NCI-H446 treated with DMSO at 0.1 percent for 48 hours (cell line): ENCODE measurements at places on chromosomes 1 and 21.

DNA sequence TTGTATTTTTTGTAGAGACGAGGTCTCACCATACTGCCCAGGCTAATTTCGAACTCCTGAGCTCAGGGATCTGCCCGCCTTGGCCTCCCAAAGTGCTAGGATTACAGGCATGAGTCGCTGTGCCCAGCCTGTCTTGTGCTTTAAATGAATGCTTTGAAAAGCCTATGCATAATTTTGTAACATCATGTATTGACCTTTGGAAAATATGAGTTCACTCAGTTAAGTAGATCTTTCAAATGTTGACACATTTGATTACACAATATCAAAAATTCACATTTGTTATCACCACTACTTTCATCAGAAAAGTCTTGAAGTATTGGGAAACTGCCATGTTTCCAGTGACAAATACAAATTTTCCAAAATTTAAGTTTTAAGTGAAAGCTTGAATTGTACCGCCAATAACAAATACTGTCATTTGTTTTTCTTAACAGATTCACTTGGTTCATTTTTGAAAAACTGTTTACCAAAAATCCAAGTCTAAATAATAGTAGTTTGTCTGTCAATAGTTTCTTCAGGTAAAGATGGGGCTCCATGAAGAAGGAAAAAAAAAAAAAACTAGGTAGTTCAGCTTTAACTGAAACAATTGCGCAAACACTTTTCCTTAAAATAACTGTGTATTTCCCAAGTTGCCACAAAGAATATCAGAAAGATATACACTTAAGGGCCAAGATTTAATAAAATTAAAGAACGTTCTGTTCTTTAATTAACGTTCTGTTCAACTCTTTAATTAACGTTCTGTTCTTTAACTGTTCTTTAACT is 233.2 kb upstream of the NR5A2 start:
- no peak for DNase-seq

DNA sequence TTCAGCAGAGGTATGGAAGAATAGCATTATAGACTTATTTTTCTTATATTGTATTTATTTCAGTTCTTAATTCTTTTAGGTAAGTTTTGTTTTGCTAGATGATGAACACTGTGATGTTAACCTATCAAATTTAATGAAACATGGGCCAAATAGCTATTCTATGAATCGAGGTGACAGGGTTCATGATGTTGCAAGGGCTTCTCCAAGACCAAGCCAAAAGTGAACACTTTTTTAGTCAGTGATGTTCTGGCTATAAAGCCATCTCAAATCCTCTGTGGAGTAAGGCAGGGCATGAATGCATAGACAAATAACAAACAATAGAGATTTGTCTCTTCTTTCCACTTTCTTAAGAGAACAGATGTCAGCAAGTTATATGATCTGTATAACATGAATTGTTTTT is 26.7 kb downstream of the C1orf146 start:
- DNase-seq = no peak

- no peak for DNase-seq
Measured at GRCh38 chr21:45987121-45987711, 5.6 kb downstream of the COL6A1 start.

- no peak for DNase-seq
Measured at GRCh38 chr1:191346381-191346780, 811.9 kb upstream of the RGS18 start.

DNA sequence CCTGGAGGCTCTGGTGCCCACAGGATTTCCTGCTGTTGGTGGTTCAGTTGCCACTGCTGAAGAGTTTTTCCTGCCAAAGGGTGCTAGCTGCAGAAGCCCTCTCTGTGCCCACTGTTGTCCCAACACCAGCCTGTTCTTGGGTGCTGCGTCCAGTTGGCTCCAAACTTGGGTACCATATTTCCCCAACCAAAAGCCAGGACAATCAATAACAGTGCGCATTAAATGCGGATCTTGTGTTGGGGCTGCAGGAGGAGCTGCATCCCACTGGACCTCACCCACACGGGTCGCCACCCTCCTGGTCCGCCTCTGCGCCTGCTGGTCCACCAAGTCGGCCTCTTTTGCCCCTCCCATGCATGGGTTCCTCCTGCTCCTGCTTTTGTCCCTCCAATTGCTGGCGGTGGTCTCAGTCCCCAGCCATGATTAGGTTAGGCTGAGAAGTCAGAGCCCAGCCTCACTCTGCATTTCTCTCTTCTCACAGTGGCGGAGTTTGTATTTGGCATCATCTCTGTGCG is 9.8 kb downstream of the ABCG1 start:
- DNase-seq = no peak

GRCh38 chr1:61071205-61072130 is 10.9 kb upstream of the NFIA start:
- no peak for DNase-seq

- no peak for DNase-seq
Measured at GRCh38 chr21:46459356-46460112, 843 bp downstream of the DIP2A start.

- no peak for DNase-seq
Measured at GRCh38 chr1:223760833-223761232, 48.5 kb downstream of the CAPN2 start.

- DNase-seq = no peak
Measured at GRCh38 chr1:208741296-208741695, 497.1 kb upstream of the PLXNA2 start.

- no peak for DNase-seq
Measured at GRCh38 chr1:27357281-27358037, 9.3 kb downstream of the MAP3K6 start.

- no peak for DNase-seq
Measured at GRCh38 chr1:214842856-214843255, 239.7 kb upstream of the KCNK2 start.

GRCh38 chr1:89712420-89712819 is 79.5 kb downstream of the LRRC8C start:
- DNase-seq = no peak

DNA sequence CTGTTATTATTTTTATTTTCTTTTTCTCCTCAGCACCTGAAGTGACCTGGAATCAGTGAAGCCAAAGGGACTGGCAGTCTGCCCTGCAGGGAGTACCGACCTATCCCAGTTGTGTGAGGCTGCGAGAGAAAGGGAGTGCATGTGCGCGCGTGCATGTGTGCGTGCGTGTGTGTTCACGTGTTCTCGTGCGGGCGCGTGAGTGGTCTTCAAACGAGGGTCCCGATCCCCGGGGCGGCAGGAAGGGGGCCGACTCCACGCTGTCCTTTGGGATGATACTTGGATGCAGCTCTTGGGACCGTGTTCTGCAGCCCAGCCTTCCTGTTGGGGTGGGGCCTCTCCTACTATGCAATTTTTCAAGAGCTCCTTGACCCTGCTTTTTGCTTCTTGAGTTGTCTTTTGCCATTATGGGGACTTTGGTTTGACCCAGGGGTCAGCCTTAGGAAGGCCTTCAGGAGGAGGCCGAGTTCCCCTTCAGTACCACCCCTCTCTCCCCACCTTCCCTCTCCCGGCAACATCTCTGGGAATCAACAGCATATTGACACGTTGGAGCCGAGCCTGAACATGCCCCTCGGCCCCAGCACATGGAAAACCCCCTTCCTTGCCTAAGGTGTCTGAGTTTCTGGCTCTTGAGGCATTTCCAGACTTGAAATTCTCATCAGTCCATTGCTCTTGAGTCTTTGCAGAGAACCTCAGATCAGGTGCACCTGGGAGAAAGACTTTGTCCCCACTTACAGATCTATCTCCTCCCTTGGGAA is 123.3 kb downstream of the PRDM2 start:
- DNase-seq = no peak

GRCh38 chr1:62194651-62195544 is at the start of gene L1TD1:
Gene L1TD1, plus strand, starts transcription at chr1:62194849. Its CDS starts 11,780 bp downstream, at chr1:62206629.
- no peak for DNase-seq

GRCh38 chr1:205056188-205056611 is 13.2 kb downstream of the CNTN2 start:
- no peak for DNase-seq

DNA sequence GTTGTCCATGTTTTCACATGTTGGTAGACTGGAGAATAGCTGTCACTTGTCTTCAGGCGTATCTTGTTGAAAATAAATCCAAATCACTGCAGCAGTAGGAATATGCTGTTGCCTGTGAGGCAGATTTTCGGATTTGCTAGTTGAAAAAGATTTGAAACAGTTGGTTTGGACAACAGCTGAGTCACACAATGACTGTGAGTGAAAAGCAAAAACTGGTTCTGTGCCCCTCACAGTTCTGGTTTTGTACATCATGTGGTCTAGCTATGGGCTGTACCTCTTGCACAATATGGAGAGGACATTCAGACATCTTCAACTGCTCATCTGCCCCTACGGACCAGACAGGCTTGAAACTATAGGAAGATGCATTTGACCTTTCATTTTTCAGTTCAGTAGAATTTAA is 1.8 kb downstream of the ARF1 start:
- no peak for DNase-seq

DNA sequence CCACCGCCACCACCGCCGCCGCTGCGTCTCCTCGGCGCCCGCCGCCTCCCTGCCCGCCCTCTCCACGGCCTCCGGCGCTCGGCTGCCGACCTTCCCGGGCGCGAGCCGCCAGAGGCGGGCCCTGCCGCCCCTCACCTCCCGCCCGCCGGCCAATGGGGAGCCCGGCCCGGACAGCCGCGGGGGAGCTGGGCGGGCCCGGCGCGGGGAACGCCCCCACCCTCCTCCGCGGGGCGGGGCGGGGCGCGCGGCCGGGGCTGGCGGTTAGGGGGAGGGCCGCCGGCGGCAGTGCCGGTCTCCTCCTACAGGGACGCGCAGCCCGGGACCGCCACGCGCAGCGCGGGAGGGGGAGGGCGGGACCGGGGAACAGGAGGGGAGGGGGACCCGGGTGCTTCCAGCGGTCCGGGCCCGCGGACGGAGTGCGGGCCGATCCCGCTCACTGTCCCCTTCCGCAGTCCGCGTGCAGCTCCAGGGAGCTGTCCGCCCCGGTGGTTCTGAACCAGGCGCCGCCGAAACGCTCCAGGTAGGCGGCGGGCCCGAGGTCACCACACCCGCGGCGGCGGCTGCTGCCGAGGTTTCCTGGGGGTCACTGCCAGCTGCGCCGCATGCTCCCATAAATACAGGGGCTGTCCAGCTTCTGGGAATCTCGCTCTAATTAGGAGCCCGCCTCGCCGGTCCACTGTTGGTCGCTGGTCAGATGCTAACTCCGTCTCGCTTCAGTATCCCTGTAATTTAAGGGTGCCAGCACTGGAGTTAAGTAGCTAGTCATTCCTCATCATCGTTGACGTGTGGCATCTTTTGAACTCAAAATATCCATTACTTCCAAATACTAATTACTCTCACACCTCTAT is at the start of gene PGBD5:
Gene PGBD5 (minus strand): TSS at position 87 of the 848 bp plus-strand sequence. CDS start 404 bp downstream, outside the sequence.
- peak; percentile 61 for DNase-seq

GRCh38 chr1:59701376-59701775 is 113.4 kb upstream of the HOOK1 start:
- DNase-seq = no peak

DNA sequence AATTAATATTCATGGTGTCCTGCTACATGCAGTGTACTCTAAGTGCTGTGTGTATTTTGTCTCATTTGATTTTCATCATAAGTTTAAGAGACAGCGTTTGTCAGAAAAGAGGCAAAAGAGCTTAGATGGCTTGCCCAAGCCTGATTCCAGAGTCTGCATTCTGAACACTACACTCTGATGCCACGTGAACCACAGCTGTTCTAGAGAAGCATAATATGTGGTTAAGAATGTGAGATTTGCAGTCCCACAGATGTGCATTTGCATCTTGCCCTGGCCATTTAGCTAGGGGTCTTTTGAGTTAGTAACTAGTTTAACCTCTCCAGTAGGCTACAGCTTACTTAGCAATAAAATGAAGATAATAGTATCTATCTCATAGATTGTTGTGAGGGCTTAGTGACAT is 9.2 kb upstream of the GADD45A start:
- DNase-seq = no peak

DNA sequence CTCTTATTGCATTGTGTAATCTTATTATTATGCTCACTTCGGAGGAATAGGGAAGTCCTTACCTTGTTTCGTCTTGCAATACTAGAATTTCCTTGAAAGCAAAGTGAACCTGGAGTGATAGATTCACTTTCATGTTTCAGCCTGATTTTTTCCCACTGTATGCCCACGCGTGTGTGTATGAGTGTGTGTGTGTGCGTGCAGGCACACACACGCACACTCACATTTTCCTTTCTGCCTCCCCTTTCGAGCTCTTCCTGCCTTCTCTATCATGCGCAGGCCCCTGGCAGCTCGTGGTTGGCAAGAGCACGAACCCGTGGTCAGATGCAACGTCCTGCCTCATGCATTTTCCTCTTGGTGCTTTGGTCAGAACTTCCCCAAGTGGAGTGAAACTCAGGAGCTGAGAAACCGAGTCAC is at the start of gene GCSAML:
Gene GCSAML (plus strand): TSS at position 366 of the 414 bp plus-strand sequence. CDS start 58 bp downstream, outside the sequence.
- DNase-seq = no peak

- no peak for DNase-seq
Measured at GRCh38 chr1:59272507-59272906, 24.4 kb upstream of the FGGY start.

- DNase-seq = peak; percentile 1
Measured at GRCh38 chr1:236103646-236104218, 38.6 kb upstream of the GPR137B start.

DNA sequence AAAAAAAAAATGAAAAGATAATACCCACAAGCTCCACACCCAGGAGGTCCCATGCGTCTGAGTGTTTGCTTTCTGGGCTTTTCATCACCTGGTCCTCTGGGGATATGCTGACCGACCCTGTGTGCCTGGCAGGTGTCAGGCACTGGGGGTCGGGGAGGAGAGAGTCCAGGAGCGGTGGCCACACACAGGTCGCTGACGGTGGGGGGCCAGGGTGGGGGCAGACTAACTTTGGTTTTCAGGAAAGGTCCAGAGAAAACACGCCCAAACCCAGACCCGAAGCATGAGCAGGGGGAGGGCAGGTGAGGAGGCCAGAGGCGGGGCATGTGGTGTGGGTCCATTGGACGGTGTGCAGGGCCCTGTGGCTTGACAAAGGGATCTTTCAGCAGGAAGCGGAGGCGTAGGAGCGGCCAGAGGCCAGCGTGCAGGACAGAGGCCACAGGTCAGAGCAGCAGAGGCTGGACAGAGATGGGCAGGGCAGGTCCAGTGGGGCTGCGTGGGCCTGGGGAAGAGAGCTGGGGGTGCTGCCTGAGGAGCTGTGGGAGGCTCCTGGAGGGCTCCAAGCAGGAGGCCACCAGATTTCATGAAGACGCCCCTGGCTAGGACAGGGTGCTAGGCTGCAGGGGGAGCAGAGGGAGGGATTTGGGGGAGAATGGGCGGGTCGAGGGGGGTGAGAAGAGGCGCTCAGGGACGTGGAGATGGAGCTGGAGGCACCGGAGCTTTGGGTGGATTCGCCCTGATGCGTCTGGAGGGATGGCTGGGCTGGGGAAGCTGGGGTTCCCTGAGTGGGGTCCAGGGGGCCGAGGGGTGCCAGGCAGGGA is 15.8 kb downstream of the RNF223 start:
- DNase-seq = no peak

GRCh38 chr1:226373376-226373775 is 34.5 kb downstream of the PARP1 start:
- no peak for DNase-seq

DNA sequence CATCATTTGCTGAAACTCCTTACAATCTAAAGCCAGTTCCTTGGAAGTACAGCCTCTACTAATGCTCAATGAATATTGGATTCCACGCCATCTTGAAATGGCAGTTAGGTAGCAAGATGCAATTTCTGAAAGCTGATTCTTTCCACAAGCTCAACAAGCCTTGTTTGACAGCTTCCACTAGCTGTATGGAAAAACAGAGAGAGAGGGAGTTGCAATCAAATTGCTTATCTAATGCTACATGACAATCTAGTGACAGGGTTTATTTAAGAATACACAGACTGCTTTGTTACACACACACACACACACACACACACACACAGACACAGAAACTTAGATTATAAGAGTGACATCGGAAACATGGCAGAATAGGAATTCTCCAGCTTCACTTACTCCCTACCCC is 288.4 kb upstream of the DEPDC1 start:
- no peak for DNase-seq

GRCh38 chr1:25683177-25683576 is 66.6 kb downstream of the MAN1C1 start:
- DNase-seq = no peak
